NT2/D1 (cell line): ENCODE measurements at places on chromosomes 2 and 18.
A peak's percentile ranks its signal among the peaks of the same experiment; 100 is the strongest.

DNA sequence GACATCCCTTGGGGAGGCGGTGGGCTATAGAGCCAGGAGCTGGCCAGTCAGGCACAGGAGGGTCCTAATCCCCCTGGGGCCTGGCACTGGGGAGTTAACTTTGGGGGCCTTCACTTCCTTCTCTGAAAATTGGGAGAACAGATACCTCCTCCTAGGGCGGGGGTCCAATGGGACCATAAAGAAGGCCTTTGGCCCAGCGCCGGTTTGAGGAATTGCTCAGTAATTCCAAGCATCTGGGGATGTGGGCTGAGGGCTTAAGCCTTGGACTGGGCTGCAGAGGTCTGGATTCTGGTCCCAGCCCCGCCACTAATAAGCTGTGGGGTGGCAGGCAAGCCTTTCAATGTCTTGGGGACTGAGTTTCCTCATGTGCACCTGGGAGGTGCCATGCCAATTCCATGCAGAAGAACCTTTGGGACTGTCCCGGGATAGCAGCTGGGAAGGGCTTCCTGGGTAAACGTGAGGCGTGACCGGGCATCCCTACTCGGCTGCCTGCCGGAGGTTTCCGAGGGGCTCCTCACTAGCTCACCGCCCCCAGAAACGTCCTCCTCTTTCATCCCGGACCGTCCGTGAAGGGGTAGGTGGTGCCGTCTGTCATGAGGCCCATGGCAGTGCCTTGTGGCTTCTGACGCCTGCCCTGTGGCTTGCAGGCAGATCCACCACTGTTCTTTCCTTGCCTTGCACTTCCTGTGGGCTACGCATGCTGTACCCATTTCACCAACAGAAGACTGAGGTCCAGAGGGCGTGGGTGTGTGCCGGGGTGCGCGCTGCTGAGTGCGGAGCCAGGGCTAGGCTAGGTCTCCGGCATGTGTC, 67.4 kb upstream of the HPCAL1 start:
- DNase-seq, result no peak

GRCh38 chr2:26792720-26793119, 6.9 kb downstream of the CENPA start:
- no peak for DNase-seq

GRCh38 chr2:377414-377813, 89.5 kb upstream of the ALKAL2 start:
- DNase-seq, result no peak

- peak; percentile 8 for DNase-seq
These were observed 56.8 kb downstream of the ATF2 start for GRCh38 chr2:175111200-175111657.

- no peak for DNase-seq
These were observed 118.8 kb downstream of the MEP1B start for GRCh38 chr18:32308493-32309120.

DNA sequence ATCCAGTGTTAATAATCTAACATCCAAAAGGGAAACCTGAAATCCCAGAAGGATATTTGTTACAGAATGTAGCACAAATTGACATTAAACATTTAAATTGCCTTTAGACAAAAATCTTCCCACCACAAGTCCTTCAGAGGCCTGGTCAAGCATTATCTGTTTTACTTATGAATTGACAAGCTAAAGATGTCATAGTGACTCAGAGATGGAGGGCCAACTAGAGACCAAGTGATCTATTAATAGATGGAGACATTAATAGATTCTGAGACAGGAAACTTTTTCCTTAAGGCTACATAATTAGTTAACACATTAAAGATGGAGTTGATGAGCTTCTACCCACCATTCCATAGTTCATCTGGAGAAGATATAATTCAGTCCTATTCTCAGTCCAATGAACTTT, 526.2 kb downstream of the IRS1 start:
- DNase-seq, result no peak

DNA sequence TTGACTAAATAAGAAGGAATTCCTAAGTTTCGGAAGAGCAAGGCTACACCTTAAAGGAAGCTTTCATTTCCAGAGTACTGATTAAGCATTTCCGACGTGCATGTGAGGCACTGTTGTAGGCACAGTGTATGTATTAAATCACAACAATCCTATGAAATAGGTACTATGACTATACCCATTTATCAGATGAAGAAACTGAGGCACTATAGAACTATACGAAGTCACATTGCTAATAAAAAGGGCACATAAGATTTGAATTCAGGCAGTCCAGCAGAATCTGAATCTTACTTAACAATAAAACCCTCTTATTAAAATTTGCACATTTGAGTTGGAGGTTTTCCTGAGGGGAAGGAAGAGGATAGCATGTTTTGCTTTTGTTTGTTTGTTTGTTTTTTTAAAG, 243.5 kb upstream of the FANCL start:
- DNase-seq, result no peak

DNA sequence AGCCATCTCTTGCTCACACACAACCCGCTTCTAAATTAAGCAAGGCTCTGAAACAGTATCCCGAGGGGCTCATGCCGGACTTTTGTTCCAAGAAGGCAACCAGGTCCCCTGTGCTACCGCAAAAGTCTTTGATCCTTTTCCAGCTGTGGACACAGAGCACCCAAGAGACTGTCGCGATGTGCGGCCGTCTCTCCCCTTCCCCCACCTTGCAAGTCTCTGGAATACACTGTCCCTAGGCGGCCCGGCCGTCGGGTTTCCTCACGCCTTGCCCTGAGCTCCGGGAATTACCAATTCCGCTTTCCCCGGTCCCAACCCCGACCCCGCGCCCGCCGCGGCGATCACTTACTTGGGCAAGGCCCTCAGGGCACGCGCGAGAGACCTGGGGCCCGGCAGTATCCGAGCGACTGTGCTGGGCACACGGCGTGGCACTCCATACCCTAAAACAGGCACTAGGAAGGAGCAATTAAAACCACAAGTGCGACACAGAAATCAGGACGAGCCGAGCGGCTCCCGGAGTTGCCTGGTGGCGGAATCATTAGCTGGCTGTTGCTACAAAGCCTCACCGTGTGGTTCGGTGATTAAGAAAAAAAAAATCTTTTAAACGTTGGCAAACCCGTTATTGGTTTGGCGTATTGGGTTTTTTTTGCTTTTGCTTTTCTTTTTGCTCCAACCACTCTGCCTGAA, 2.2 kb upstream of the DLX1 start:
- no peak for DNase-seq

- DNase-seq, result no peak
These were observed 70.8 kb downstream of the EPHA4 start for GRCh38 chr2:221501210-221501882.

DNA sequence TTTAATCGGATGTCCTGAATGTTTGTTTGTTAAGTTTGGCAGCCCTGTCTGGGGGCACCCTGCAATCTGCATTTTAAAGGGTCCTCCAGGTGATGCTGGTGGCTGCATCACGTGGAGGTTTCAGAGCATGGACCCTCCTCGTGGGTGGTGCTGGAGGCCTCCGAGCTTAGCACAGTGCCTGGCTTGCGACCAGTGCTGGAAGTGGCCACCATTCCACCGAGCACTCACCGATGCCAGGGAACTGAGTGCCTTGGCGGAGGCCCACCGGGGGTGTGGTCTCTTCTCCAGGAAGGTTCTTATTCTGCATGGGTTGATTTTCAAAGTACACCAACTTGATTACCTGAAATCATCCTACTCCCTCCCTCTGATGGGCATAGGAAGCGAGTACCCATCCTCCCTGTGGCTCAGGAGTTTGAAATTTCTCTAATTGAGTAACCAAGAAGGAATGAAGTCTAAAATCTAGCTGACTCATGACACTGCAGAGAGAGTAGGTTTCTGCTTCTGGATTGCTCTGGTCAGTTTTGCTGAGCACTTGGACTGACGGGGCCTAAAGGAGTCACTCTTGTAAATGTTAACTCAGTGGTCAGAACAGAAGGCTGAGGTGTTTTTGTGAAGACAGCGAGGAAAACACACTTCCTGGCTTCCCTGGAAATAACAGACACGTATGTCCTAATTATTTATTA, 58.1 kb upstream of the SLC66A3 start:
- DNase-seq, result no peak

- DNase-seq, result no peak
These were observed 353.6 kb downstream of the KIAA1328 start for GRCh38 chr18:37182340-37183135.

DNA sequence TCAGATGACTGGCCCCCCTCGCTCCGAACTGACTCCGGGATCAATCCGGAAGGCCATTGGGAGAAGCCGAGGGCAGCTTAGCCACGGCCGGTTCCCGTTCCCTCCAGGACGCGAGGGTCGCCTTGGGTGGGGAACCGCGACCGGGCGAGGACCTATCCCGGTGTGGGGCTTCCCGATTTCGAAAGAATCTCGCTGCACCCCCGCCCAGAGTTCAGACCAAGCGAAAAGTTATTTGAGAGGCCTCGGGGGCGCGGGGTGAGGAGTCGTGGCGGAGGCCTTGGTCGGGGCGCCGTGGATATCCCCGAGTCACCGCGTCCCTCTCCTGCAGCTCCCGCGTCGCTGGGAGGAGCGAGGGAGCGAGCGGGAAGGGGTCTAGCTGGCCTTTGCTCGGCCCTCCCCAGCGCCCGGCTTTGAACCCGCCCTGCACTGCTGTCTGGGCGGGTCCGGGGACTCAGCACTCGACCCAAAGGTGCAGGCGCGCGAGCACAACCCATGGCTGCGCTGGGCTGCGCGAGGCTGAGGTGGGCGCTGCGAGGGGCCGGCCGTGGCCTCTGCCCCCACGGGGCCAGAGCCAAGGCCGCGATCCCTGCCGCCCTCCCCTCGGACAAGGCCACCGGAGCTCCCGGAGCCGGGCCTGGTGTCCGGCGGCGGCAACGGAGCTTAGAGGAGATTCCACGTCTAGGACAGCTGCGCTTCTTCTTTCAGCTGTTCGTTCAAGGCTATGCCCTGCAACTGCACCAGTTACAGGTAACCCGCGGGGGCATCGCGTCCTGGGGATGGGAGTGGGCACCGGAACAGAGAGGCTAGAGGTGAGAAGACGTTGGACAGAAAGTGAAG, at the start of gene CYP27A1:
TSS of gene CYP27A1 (plus strand) at position 457 of the 837 bp plus-strand sequence. CDS start at position 493, 36 bp downstream.
- peak; percentile 23 for DNase-seq

DNA sequence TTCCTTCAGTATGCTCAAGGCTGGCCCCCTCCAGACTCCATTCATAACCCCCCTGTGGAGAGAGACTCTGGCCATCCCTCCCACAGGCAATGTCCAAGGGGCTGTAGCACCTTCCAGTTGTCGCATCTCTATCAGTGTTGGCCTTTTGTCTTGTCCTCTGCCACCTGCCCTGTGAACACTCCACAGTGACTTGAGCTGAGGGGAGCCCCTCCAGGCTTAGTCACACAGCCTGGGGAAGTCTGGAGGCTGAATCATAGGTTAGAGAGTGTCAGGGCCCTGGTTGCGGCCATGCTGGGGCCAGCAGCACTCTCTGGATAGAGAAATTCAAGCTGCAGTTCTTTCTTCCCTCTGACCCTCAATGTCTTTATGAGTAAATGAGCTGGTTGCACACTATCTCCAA, 64.7 kb downstream of the GYPC start:
- no peak for DNase-seq

- DNase-seq, result no peak
These were observed 15.2 kb downstream of the GKN2 start for GRCh38 chr2:68937346-68938055.

GRCh38 chr2:55419233-55419678, 400 bp downstream of the CCDC88A start:
- DNase-seq, result peak; percentile 39

- DNase-seq, result no peak
These were observed 12.9 kb upstream of the TEX51 start for GRCh38 chr2:126885751-126886210.

GRCh38 chr2:169828141-169828811, 1.0 kb downstream of the UBR3 start:
- DNase-seq, result no peak

- no peak for DNase-seq
These were observed 948.2 kb downstream of the TSN start for GRCh38 chr2:122703676-122704075.

GRCh38 chr18:55384551-55385275, 203.3 kb downstream of the TCF4 start:
- peak; percentile 18 for DNase-seq

- no peak for DNase-seq
These were observed 147.5 kb downstream of the METTL4 start for GRCh38 chr18:2423761-2424160.

- DNase-seq, result no peak
These were observed 12.0 kb downstream of the SLC30A3 start for GRCh38 chr2:27250652-27251379.

GRCh38 chr2:219142329-219142728, 18.3 kb downstream of the NHEJ1 start:
- no peak for DNase-seq

DNA sequence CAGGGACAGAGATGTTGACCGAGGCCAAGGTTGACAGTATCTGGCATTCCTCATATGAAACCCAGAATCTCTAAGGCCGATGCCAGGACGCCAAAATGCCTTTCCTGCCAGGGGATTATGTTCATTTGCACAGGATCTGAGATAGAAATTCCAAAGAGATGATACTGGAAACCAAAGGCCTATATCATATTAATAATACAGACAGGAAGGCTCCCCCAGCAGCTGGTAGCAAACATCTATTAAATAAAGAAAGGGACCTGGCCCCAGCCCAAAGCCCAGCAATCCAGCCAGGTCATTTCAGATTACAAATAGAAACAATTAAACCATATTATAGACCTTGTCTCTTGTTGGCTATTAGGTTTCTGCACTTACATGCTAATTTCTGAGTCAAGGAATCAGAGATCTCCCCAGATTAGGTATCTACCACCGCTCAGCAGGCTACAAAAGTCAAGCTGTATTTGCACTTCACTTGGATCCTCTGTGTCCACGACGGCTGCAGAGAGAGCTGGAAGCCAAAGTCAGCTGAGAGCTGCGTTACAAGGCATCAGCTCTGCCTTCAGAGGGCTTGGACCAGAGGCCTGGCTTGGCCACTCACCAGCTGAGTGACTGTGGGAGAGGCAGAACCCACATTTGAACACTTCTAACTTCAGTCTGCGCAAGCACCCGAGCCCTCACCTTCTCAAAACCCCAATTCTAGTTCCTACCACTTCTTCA, 269.3 kb upstream of the SIX2 start:
- no peak for DNase-seq

GRCh38 chr2:134443814-134444480, 190.1 kb downstream of the MGAT5 start:
- DNase-seq, result no peak

- no peak for DNase-seq
These were observed 146.6 kb downstream of the ERBB4 start for GRCh38 chr2:212392043-212392442.

GRCh38 chr2:208129744-208130711, at the start of gene CRYGC:
Gene CRYGC (minus strand): TSS chr2:208129828. CDS start chr2:208129792, 36 bp downstream.
- DNase-seq, result no peak
